ENCODE measurements at places on chromosomes 6 and 20.

GRCh38 chr20:1899241-1899525 lies 4.0 kb downstream of the SIRPA start:
- DNase-seq = no peak

DNA sequence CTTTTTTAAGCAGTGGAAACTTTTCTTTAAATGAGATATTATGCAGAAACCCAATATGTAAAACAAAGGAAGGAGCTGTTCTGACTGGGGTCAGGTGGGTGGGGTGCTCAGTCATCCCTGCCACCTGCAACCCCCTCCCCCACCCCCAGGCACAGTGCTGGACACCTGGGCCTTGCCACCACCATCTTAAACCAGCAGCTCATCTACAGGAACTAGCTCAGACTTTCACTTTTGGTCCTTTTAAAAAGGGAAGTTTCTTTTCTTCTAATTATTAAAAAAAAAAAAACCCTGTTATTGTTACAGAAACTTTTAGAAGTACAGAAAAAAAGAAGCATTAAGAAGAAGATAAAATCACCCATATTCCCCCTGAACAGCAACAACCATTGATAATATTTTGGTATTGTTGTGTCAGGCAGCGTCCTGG lies 37.1 kb downstream of the PPP1R16B start:
- DNase-seq = peak; percentile 90

DNA sequence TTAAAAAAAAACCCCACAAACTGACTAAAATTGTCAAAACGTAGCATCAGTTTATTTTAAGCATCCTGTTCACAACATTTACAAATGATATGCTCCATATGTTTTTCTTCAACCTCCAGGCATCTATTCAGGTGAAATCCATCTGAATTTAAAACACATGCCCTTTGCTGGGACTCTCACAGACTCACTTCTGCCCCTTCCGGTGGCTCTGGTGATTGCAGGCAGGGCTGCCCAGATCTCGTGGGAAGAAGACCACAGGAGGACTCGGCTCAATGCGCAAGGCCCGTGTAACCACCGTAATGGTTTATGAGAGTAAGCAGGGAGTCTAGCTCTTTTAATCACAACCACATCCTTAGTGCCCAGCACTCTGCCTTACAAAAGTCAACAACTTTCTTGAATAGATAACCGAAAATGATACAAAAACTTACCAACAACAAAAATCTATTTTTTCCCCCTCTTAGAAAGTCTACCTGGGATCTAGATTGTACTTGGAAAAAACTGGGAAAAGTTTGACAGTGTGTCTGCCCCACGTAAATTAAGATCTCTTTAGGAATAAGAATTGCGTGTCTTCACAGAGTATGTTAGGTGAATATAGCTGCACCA lies 139.1 kb downstream of the KIF16B start:
- peak; percentile 65 for DNase-seq

DNA sequence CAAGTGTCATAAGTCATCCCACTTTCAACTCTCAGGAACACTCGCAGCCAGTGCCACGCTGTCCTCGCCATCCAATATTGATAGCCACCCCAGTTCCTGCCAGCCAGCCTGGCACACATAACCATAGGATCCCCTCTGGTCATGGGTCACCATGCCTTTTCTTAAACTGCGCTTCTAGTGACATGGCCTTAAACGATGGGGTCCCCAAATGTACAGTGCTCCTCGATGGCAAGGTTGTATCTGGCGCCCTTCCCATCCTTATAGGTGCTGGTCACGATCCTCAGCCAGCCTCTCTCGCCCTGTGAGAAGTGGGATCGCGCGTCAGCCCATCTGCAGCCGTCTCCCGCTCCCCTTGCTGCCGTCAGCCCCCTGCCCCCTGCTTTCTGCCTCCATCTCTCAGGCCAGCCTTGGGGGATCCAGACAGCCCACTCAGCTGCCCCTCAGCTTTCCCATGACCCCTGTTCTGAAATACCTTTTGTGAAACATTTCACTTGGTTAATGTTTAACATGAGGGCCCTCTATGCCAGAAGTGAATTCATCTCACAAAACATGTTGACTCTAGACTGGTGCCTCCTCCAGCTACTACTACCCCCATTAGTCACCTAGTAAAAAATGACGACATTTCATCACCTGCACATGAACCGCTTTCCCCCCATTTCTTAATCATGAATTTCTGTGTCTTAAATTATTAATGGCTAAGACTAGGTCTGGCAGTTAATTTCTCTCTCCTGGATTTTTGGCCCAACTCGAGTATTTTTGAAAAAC lies 11.4 kb downstream of the CTSZ start:
- no peak for DNase-seq

DNA sequence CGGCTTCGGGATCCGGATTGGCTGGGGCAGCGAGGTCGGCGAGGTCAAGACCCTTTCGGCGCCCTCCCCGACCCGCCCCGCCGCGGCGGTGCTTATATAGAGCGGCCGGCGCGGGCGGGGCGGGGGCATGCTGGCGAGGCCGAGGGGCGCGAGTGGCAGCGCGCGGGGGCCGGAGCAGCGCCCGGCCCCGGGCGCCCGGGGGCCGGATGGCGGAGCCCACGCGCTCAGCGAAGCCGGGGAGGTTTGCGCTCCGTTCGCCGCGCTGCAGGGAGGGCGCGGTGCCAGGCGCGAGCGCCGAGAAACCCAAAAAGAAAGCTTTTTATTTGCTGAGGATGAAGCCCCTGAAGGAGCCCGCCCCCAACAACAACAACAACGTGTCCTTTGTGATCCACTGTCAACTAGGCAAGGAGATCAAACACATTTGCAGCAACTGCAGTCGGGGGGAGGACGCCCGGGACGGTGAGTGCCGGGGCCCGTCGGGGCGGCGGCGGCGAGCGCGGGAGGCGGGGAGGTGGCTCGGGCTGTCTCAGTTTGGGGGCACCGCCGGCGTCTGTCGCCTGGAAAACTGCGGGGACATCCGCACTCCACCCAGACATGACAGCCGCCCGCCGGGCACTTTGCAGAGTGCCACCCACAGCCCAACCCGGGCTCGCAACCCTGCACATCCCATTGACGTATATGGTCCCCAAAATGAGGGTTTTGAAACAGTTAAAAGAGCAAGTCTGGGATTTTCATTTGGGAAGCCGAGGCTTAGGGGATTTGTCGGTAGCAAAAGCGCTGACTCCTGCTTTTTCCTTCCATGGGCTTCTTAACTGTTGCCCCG lies 297.3 kb downstream of the PHACTR1 start:
- no peak for DNase-seq

- no peak for DNase-seq
Measured at GRCh38 chr6:119677384-119677783, 327.8 kb upstream of the MAN1A1 start.

- DNase-seq = peak; percentile 68
Measured at GRCh38 chr6:51855310-51856082, 231.9 kb downstream of the PKHD1 start.

- DNase-seq = no peak
Measured at GRCh38 chr6:5486214-5486613, 224.9 kb downstream of the FARS2 start.

- no peak for DNase-seq
Measured at GRCh38 chr6:110282412-110282811, 75.7 kb downstream of the METTL24 start.

GRCh38 chr6:36777801-36778200 lies 61.4 kb downstream of the CPNE5 start:
- no peak for DNase-seq

DNA sequence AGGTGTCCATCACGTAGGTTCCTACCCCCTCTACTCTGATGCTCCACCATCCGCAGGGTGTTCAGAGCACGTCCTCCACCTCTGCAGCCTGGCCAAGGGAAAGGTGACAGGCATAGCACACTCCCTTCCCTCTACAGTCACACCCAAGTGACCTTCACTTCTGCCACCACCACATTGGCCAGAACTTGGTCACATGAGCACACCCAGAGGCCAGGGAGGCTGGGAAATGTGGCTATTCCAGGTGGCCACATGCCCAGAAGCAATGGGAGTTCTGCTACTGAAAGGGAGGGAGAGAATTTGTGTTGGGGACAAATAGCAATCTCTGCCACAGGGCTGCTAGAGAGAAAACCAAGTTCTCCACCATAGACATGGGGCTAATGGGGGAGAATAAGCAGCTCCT lies 180.3 kb downstream of the NFATC2 start:
- no peak for DNase-seq
